MCF 10A (cell line): ENCODE measurements at places on chromosomes 4 and X.

GRCh38 chrX:69050051-69050765, 115.0 kb downstream of the PJA1 start:
- DNase-seq, result no peak

GRCh38 chrX:3134316-3134945, 93.2 kb downstream of the ARSF start:
- no peak for DNase-seq

- peak; percentile 40 for DNase-seq
Observed at GRCh38 chr4:140222171-140222570, 68.2 kb upstream of the MAML3 start.

GRCh38 chr4:18626366-18626765, 604.8 kb upstream of the LCORL start:
- DNase-seq, result no peak

DNA sequence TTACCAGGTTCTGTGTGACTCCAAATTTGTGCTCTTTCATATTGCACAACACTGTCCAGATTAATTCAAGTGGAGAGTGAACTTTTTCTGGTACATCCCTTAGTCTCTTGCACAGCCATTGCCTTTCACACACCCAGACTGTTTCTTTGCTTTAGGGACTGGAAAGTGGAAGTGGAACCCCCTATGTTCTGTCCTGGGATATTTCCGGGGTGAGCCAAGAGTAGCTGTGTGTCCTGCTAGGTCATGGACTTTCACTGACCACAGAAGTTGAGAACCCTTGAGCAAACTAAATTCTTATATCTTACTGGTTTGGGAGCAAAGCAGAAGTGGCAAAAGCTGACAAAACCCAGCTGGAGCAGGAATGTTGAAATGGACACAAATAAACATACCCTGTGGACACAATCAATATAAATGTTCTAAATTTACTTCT, 10.3 kb upstream of the VSIG4 start:
- no peak for DNase-seq

GRCh38 chrX:38859602-38860001, 58.3 kb downstream of the MID1IP1 start:
- DNase-seq, result no peak

GRCh38 chr4:125169192-125169591, 145.6 kb upstream of the FAT4 start:
- DNase-seq, result peak; percentile 19

DNA sequence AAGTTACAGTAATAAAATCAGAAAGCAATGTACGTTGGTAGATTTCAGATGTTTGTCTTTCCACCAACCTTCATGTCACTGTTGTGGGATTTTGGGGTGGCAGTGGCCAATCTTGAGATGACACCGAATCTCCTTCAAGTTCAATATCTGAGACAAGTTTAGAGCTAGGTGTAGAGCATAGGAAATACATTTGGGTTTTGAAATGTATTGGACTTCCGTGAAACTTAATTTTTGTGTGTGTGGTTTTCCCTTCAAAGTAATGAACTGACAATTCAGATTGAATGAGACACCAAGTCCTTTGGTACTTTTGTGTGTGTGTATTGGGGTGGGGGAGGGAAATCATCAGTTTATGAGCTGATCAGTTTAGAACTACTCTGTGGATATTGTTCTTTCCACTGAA, 1.8 kb downstream of the WDR44 start:
- DNase-seq, result no peak

GRCh38 chrX:54640736-54641135, 110.7 kb downstream of the GNL3L start:
- DNase-seq, result peak; percentile 0

DNA sequence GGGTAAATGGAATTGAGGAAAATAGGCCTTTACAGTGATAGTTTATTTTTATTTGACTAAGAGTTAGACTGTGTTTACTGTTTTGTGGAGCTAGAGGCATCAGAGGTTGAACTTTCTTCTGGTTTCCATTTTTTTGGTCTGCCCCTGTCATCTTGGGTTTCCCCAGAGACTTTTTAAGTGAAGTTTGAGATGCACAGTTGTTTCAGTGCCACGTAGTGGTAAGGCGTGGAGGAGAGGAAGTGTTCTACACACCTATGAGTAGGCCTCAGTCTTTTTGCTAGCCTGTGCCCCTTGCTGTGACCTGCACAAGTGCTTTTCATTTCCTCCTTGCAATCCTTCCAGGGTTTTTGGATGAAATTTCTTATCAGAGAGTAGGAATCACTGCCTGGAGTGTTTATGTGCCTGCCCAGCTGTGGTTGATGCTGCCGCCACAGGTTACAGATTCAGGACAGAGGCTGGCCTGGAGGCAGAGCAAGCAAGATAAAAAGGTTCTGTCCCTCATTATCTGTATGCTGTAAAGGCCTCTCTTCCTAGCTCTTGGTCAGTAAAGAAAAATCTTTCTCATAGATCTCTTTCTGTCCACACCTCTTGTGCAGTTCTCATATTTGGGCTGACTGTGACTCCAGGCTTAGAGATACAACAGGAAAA, 12.5 kb upstream of the HSFX4 start:
- no peak for DNase-seq

DNA sequence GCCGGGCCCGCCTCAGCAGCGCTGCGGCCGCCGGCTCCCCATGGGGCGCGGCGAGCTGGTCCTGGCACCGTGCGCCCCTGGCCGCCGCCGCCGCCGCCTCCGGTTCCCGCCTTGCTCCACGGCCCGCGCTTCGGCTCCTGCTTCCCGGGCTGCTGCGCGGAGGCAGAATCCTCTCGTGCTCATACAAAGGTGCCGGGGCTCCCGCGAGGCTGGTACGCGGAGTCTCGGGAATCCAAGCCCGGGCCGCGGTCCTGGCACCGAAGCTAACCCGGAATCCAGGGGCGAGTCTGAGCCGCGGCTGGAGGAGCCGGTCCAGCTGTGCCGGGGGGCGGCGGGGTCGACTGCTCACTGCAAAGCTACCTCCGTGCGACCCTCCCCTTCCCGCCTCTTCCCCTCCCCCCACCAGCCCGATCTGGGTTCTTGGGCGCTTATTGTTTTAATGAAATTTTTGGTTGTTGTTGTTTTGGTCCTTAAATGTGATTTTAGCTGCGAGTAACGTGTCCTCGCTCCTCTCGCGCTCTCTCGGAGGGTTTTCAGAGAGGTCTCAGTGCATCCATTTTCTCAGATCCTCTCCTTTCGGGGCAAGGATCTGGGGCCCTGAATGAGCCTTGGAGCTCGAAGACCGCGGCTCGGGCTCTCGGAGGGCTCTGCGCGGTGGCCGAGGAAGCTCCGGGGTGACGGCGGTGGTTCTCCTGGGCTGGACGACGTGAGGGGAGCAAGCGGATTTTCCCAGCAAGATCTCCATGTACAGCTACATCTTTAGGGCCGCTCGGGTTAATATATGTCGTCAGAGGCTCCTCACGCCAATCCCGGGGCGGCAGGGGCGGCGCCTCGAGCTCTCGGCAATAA, at the start of gene HAND2:
Gene HAND2, minus strand, starts transcription at position 753 of the 849 bp plus-strand sequence. CDS start 940 bp downstream, outside the sequence.
- no peak for DNase-seq

GRCh38 chr4:144591401-144591800, 54.6 kb upstream of the HHIP start:
- DNase-seq, result peak; percentile 75

DNA sequence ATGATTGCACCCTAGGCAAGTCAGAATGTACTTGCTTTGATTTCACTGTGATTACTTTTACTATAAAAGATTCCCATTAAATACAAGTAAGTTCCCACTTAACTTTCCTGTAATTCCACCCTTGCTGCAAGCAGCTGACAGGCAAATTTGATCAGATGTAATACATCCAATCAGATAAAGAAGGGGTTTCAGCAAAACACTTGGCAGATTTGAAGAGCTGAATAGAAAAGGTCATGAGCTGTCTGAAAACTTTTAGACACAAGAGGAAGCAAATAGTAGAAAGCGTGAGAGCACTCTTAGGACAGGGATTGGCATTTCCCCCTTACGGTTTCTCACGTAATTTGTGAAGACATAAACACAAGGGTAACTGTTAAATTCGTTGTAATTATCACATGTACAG, 22.8 kb downstream of the HSD17B13 start:
- DNase-seq, result no peak

DNA sequence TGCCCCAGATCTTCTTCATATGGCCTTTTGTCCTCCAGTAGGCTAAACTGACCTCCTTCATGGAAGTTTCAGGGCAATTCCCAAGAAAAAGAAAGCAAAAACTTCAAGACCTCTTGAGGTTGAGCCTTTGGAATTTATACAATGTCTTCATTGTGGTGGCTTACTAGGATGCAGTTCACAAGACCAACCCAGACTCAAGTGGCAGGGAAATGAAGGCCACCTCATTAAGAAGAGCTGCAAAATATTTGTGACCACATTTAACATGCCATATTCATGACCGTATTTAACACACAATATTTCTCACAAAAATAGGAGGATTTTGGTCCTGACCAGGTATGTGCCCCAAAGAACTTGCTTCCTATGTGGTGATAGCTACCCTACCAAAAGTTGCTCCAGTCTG, 605.5 kb upstream of the PITX2 start:
- DNase-seq, result no peak

- DNase-seq, result no peak
Observed at GRCh38 chrX:38718311-38718710, 82.9 kb upstream of the MID1IP1 start.

GRCh38 chr4:67546971-67547370, 1.7 kb upstream of the CENPC start:
- no peak for DNase-seq

GRCh38 chr4:39544580-39545315, 17.5 kb upstream of the UGDH start:
- no peak for DNase-seq

DNA sequence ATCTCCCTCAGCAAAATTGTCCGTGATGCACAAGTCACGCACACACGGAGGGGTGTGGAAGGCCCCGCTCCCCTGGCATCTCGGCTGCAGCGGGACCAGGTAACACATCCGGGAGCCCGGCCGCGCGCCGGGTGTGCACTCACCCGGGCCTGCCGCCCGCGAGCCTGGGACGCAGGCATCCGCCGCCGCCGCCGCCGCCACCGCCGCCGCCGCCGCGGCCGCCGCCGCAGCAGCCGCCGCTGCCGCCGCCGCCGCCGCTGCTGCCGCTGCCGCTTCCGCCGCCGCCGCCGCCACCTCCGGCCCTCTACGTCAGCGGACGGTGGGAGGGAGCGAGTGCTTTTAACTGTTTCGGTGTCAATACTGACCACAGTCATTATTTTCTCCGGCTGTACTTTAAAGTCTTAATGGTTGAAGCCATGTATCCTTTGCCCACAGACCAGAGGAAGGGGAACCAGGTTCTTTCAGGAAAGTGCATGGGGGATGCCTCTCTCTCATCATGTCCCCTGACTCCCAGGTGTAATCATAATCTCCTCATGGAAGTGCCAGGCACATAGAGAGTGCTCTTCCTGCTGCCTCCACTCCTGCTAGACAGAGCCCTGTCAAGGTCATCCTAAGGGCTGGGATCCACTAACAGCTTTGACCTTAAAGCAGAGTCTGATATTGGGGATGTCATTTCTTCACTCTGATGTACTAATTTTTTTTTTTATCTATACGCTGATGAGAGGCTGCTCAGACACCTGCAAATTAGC, 38.0 kb downstream of the MAGEE2 start:
- DNase-seq, result peak; percentile 9

GRCh38 chr4:173013232-173013930, 155.2 kb upstream of the GALNT7 start:
- peak; percentile 46 for DNase-seq

DNA sequence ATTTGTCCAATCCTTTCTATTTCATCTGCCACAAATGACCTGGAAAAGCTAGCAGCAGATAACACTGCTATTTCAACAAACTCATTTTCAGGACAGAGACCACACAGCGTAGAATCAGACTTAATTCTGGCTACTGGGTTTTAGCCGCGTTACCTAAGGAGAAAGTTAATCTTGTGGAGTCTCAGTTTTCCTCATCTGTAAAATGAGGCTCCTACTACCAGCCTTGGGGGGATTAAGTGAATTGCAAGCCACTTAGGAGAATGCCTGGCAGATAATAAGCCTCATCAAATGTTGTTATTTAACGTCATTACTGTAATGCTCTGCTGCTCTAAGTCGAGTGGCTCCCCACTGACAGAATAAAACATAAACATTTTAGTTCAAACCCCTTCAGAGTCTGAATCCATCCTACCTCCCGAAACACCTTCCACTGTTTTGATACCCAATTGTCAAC, 1.4 kb downstream of the CCNI start:
- DNase-seq, result no peak

DNA sequence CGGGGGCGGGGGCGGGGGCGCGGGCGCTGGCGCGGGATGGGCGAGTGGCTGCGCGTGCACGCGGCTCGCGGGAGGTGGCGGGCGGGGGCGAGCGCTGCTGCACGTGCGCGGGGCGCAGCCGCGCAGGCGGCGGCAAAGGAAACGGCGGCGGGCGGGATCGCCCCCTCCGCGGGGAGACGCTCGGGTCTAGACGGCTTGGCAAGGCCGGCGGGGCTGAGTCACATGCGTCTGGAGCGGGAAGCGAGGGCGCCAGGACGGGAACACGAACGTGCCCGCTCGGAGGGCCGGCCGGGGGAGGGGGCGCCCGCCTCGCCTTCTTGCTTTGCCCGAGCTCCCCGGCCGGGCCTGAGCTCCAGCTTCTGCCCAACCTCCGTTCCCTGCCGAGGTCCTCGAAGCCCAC, 4.3 kb upstream of the HAUS7 start:
- peak; percentile 30 for DNase-seq

- no peak for DNase-seq
Observed at GRCh38 chr4:858831-859451, 33.0 kb upstream of the CPLX1 start.

- no peak for DNase-seq
Observed at GRCh38 chr4:11546391-11547175, 117.9 kb upstream of the HS3ST1 start.

DNA sequence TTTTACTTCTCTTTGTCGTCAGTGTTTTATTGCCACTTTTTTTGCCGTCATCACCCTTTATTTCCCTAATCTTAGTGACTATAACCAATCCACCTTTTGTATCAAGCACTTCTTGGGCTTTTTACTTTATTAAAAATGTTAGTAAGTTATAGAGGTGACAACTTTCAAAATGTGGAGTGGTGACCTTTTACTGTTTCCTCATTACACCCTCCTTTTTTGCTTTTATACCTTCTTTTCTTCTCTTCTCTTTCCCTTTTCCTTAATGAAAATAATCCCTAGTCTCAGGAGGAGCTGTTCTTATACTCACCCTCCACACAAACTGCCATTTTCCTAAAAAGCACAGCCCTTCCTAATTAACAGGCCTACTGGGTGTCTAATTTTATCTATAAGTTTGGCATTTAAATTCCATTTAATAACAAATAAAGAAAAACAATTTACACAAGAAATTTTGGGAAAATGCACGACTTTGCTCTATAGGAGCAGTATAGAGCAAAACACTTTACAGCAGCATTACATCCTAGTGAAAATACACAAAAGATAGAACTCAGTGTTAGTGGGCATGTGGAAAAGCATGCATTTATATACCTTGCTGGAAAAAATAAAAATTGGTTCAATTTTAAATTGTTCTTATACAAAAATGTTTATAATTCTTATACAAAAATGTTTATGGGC, 27.3 kb downstream of the BBS12 start:
- no peak for DNase-seq

DNA sequence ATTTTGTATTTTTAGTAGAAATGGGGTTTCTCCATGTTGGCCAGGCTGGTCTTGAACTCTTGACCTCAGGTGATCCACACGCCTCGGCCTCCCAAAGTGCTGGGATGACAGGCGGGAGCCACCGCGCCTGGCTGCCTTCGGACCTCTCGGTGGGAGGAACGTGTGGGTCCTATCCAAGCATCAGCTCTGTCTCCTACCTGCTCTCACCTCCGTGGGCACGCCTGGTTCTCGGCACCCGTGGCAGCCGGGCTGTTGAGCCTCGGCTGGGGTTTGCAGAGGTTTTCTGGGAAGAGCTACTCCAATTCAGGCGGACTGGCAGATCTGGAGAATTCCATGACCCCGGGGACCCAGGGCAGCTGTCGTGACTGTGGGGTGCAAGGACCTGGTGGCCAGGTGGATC, 23.6 kb upstream of the PPP2R3B start:
- no peak for DNase-seq

- no peak for DNase-seq
Observed at GRCh38 chrX:44507292-44507691, 35.4 kb downstream of the FUNDC1 start.
